ENCODE measurements at places on chromosomes 11 and 22. TPM values are rescaled to one million over a fixed set of nuclear protein-coding genes. Genes with fewer than 3 reads are reported as not detected.

The B4GALNT4 gene
- 1.4 TPM for total RNA-seq

The SPON1 gene
- 83.2 TPM for total RNA-seq

The CPT1B gene
- 20.0 TPM for total RNA-seq

The SLC5A1 gene
- 0.42 TPM for total RNA-seq

The ARHGAP8 gene
- total RNA-seq = 18.3 TPM

The OR52E8 gene
- not detected for total RNA-seq

The F2 gene
- total RNA-seq = not detected

The CNGA4 gene
- total RNA-seq = not detected

The SLC25A18 gene
- total RNA-seq = 0.26 TPM

The RPL27A gene
- total RNA-seq = 724 TPM

The BTBD18 gene
- not detected for total RNA-seq

The ZNF214 gene
- total RNA-seq = 2.0 TPM

The MOGAT2 gene
- not detected for total RNA-seq

The FGF3 gene
- not detected for total RNA-seq

The CCDC116 gene
- 0.26 TPM for total RNA-seq

The NLRP10 gene
- not detected for total RNA-seq

The MAPK8IP1 gene
- 8.7 TPM for total RNA-seq

The ABCC8 gene
- 1.9 TPM for total RNA-seq

The RASD2 gene
- 1.3 TPM for total RNA-seq

The PAMR1 gene
- 14.4 TPM for total RNA-seq

The ARHGEF17 gene
- total RNA-seq = 69.1 TPM

The ACR gene
- not detected for total RNA-seq

The DMC1 gene
- total RNA-seq = 1.6 TPM

The TSPAN32 gene
- 6.2 TPM for total RNA-seq

The SHISAL1 gene
- total RNA-seq = 0.79 TPM

The GDPD4 gene
- not detected for total RNA-seq
